ENCODE measurements at places on chromosomes 4 and X.

DNA sequence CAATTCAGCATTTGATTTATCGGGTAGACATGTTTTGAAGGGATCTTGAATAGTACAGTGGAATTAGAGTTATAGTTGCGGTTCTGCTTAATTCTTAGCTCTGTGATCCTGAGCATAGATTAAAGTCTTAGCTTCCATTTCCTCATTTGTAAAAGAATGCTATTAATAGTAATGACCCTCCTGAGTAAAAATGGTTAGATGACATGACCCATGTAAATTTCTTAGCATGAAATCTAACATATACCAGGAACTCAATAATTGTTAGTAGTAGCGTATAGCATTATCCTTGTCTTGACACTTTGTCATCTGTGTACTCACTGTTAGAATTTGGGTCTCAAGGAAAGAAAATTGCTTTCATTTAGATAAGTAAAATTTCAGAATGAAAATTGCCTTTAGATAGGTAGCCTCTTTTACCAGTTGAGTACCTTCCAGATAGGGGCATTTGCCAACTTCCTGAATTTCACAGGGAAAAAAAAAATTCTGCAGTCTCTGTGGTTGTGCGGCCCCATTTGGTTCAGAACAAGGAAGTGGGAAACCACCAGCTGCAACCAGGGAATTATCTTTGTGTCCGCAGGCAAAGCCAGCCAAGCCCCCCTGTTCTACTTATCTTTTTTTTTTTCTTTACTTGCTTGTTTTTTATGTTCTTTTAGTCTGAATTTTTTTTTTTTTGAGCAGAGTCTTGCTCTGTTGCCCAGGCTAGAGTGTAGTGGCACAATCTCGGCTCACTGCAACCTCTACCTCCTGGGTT lies 86.9 kb downstream of the TMEM164 start:
- DNase-seq, result no peak

GRCh38 chr4:89064848-89065247 lies 7.9 kb upstream of the FAM13A start:
- no peak for DNase-seq

DNA sequence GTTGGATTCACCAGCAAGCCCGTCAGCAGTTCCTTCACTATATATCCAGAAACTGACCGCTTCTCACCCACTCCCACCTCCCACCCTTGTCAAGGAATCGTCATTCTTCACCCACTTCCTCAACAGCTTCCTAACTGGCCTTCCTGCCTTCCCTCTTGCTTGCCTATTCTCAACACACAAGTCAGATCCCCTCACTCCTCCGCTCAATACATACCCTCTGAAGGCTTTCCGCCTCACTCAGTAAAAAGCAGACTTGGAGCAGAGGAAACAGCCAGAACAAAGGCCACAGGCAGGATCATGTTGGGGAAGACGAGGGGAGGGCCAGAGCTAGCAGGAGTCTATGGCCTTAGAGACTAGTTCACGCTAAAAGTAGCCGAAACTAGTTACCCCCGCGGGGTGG lies 23.7 kb downstream of the RWDD4 start:
- no peak for DNase-seq

- no peak for DNase-seq
These were observed 2320.1 kb downstream of the ARAP2 start for GRCh38 chr4:33924239-33924638.

- no peak for DNase-seq
These were observed 1.3 kb upstream of the ING2 start for GRCh38 chr4:183503497-183504063.

- no peak for DNase-seq
These were observed 194.3 kb downstream of the ARHGAP24 start for GRCh38 chr4:85669204-85669603.

- no peak for DNase-seq
These were observed 177.2 kb downstream of the GABRG1 start for GRCh38 chr4:45946699-45947098.

DNA sequence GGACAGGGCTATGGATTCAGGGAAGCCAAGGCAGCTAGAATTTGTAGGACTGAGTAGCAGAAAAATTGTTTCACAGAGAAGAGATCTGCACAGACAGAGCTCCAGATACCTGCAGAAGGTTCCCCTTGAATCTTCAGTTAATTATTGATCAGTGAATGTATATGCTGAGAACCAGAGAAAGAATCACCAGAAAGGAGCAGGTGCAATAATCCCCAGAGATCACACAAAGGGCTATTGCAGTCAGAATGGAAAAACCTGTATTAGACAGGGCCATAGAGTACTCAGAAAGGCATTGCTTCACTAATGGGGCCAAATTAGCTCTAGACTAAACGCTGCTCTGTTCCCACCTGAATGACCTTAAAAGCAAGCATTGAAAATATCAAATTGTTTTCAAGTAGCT lies 35.5 kb upstream of the SMAD1 start:
- no peak for DNase-seq

GRCh38 chr4:153906231-153906630 lies 117.3 kb upstream of the SFRP2 start:
- no peak for DNase-seq

DNA sequence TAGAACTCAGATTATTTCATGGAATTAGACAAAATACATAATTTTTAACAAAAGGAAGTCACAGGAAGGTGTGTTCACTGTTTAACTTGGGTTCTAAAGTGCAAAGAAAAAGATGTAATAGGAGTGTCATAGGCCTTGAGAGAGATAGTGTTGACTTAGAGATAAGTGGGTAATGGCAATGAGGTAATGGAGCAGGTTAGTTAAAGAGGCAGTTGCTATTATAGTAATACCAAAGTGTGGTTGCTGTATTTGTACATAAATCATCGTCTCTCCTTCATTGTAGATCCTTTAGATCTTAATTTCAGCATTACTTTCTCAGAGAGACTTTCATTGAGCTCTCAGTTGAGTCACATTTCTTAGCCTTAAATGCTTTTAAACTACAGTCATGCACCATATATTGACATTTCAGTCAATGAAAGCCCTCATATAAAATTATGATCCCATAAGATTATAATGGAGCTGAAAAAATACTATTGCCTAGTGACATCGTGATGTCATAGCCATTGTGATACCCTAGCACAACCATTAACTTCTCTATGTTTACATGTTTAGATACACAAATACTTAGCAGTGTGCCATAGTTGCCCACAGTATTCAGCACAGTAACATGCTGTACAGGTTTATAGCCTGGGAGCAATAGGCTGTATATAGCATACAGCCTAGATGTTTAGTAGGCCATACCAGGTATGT lies 245.4 kb downstream of the ADGRL3 start:
- DNase-seq, result no peak

DNA sequence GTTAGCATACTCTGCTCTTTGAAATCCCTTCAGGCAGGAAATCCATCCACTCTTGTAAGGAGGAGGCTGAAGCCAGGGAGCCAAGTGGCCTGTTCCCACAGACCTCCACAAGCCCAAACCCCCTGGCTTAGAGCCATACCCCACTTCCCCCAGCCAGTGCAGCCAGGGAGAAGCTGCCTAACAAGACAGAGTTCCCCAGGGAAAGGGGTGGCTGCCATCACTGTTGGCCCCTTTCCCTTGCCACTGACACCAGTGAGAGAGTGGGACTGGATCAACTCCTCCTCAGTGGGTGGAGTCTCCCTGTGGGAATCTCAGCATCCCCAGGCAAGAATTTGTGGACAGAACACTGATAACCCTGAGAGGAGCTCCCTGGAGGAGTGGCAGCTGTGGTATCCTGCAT lies 389.4 kb downstream of the PABPC4L start:
- DNase-seq, result no peak

DNA sequence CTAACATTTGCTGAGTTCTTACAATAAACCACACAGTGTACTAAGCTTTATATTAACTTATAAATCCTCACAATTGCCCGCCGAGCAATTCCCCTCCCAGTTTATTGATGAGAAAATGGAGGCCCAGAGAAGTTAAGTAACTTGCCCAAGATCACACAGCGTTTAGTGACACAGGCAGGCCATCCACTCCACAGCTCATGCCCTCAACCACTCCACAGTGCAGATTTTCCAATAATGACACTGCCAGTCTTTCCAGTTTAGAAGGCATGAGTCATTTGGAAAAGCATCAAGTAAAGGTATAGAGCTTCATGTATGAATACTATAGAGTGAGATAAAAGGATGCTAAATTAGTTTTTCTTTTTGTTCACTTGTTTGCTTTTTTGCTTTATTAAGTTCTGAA lies 208.5 kb downstream of the CAMK2D start:
- no peak for DNase-seq
